DMS79 (cell line): ENCODE measurements at places on chromosomes 16 and 17.
A peak's percentile ranks its signal among the peaks of the same experiment; 100 is the strongest.

GRCh38 chr16:25370541-25370940, 112.9 kb upstream of the ZKSCAN2 start:
- no peak for DNase-seq

DNA sequence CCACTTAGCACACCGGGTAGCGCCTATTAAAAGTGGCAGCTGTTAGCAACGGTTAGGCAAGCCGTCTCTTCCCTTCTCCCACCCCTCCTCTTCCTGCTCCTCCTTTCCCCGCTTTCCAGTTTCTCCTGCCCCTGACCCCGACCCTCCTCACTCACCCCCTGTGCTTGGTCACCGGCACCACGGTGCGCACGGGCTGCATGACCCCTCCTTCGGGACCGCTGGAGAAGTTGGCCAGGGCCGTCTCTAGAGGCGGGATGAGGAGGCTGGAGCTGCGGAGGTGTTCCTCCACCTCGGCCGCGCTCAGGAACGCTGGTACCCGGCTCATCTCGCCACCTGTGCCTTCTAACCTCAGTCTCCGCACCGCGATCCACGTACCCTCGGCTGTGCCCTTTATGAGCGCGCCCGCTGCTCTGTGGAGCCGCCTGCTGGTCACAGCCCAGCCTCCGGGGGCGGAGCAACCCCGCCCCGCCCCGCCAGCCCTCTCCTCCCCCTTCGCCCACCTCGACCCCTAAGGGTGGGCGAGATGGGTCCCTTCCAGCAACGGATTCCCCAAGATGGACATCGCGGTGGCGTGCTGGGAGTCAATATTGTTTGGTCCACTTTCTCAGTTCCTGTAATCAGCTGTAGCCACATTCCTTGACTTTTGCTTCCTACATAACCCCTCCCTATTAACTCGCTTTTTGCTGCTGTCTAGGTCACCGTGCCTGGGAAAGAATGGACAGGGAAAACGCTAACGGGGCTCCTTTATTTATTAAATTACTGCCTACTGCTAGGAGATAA, at the start of gene CRYM:
CRYM (minus strand) TSS at position 364 of the 780 bp plus-strand sequence; CDS start at position 325, 39 bp downstream.
- no peak for DNase-seq

GRCh38 chr16:74448990-74449389, 27.7 kb upstream of the CLEC18B start:
- DNase-seq, result no peak

- no peak for DNase-seq
Observed at GRCh38 chr17:79907850-79908249, 68.6 kb upstream of the CBX4 start.

- DNase-seq, result no peak
Observed at GRCh38 chr16:14324581-14324980, 253.5 kb downstream of the MRTFB start.

DNA sequence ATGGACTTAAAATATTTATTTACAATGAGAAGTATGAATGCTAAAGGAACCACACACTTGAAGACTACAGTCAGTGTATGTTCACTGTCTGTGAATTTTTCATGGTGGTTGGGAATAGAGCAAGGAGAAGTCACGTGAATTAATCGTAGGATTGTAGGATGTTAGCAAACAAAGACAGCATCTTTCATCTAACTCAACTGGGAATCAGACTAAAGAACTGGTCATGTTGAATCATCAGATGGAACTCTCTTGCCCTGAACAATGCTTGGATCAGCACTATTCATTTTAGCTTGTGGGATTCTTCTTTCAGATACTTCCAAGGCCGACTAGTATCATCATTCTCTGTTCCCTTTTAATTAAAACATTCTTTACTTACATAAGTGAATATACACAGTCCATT, 18.1 kb downstream of the KCNJ2 start:
- DNase-seq, result no peak

GRCh38 chr17:27539152-27539551, 82.9 kb downstream of the KSR1 start:
- DNase-seq, result no peak

DNA sequence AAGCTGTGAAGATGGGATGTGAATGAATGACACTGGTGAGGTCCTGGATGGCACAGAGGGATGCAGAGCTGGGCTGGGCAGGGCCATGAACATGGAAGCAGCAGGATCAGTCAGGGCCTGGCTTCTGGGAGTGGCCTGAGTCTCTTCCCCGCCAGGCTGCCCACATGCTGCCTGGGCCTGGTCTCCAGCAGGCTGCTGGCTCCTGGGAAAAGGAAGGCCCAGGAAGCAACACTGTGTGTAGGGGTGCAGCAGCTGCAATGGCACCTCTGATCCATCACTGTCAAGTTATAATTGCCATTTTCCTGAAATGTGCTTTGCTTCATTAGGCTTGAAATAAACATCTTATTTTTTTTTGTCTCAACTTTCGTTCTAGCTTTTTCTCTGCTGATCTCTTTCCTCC, 260.2 kb upstream of the N4BP1 start:
- DNase-seq, result no peak

GRCh38 chr17:28470914-28471366, 2.5 kb upstream of the SLC13A2 start:
- no peak for DNase-seq

GRCh38 chr16:49455991-49456745, 82.6 kb downstream of the C16orf78 start:
- no peak for DNase-seq

GRCh38 chr16:79005096-79005495, 595.4 kb downstream of the MAF start:
- no peak for DNase-seq

DNA sequence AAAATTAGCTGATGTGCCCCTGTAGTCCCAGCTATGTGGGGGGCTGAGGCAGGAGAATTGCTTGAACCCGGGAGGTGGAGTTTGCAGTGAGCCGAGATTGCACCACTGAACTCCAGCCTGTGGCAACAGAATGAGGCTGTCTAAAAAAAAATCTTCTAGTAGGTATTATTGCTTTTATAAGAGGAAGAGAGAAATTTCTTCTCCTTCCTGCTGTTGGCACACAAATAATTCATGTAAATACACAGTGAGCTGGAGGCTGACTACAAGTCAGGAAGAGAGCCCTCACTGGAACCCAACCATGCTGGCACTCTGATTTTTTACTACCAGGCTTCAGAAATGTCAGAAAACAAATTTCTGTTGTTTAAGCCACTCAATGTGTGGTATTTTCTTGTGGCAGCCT, 6.7 kb downstream of the PRDM7 start:
- DNase-seq, result no peak

DNA sequence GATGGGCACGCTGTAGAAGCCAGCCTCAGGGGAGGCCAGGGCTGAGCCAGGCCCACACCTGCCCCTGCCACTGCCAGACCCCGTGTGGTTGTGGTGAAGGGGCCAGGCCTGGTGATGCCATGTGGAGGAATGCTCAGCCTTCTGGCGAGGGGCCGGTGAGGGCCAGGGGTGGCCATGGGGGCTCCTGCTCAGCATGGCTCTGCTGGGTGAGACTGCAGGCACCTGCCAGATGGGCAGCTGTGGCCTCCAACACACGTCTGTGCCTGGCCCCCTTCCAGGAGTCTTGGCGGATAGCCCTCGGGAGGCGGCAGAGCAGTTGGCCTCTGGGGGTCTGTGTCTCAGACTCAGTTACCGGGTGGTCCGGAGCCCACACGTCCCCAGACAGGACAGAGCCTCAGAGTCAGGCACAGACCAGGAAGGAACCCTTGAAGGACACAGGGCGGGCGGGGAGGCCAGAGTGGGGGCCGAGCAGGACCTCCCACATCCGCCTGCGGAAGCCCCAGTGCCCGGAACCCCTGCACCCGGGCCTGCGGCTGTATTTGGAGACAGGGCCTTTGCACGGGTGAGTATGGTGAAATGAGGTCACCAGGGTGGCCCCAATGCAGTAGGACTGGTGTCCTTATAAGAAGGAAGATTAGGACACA, 22.5 kb upstream of the CHMP6 start:
- no peak for DNase-seq

GRCh38 chr17:81003711-81004475, 12.3 kb downstream of the CHMP6 start:
- DNase-seq, result no peak

DNA sequence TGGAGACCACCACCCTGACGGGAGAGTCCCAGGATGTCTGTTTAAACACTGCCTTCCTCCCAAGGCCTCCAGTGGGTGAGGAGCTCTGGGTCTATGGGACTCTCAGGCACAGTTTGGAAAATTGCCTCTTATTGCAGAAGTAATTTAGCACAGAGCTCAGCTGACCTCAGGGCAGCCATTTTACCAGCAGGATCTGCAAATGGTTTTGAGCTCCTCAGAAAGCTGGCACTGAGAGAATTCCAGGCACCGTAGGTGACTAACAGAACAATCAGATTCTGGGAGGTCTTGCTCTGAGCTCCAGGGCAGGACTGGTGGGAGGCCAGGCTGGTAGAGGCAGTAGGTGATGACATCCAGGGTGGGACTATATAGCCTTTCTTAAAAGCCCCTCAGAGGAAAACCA, 17.3 kb upstream of the C16orf74 start:
- no peak for DNase-seq

DNA sequence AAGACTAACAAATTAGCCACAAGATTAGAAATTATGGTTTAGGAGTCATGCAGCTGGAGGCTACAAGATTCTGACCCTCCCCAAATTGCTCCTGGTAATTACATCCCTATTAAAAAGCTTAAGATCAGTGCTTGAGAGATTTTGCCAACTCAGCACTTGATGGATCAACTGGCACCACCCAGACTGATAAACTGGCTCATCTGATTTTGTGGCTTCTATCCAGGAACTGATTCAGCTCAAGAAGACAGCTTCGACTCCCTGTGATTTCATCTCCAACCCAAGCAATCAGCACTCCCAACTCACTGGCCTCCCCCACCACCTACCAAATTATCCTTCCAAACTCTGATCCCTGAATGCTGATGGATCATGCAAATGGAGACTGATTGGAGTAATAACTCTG, 94.8 kb downstream of the TNFRSF13B start:
- no peak for DNase-seq

GRCh38 chr16:4588386-4588785, 26.3 kb downstream of the UBALD1 start:
- DNase-seq, result no peak

- DNase-seq, result no peak
Observed at GRCh38 chr16:85370881-85371651, 242.1 kb upstream of the GSE1 start.

DNA sequence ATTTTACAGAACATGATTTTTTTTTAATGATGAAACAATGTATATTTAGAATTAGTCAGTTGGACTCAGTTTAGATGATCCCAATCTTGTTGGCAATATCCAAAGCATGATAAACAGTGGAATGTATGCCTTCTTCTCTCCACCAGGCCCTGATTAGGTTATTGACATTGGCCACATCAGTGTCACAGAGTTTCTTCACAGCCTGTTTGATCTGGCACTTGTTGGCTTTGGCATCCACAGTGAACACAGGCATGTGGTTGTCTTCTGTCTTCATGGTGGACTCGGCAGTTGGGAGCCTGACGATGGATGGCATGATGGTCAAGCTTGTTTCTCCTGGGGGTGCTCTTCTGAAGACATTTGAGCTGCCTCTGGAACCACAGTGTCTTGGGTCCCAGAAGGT, 317.5 kb downstream of the PMP22 start:
- no peak for DNase-seq

GRCh38 chr16:27110524-27110896, 43.8 kb downstream of the C16orf82 start:
- no peak for DNase-seq

- no peak for DNase-seq
Observed at GRCh38 chr17:60065136-60065535, 13.6 kb downstream of the HEATR6 start.

DNA sequence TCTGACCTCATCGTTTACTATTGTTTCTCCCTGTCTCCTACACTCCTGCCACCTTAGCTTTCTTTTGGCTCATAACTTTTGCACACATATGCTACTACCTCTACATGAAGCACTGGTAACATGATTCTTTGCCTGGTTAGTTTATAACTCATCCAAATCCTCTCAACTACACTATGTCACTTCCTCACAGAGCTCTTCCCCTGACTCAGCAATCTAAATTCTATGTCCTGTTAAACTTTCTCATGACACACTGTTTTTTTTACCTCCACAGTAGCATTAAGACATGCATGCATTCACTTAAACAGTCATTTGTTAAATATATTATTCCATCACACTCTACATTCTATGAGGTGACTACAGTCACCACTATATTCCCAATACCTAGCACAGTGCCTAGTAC, 19.7 kb downstream of the APPBP2 start:
- DNase-seq, result no peak

DNA sequence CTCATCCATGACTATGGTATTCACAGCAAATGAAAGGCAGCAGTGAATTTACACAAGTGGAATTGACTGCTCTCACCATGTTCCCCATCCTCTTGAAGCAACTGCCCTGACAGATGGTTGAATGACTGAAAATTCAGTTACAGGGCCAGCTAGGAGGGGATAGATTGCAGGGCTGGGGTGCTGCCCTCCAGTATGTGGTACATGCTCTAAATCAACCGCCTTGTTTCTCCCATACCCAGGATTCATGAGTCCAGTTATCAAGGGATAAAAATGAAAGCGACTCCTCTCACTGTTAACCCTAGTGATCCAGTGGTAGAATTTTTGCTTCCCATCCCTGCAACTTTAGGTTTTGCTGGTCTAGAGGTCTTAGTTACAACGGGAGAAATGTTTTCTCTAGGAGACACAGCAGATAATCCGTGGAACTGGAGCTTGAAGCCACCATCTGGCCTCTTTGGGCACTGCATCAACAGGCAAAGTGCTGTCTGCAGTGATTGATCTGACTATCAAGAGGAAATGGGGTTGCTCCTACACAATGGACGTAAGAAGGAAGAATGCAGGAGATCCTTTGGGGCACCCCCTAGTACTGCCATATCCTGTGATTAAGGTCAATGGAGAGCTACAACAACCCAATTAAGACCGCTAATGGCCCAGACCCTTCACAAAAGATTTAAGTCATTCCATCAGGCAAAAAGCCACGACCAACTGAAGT, 32.0 kb downstream of the SCPEP1 start:
- peak; percentile 52 for DNase-seq

- no peak for DNase-seq
Observed at GRCh38 chr17:71914042-71914441, 206.8 kb upstream of the SOX9 start.
